ENCODE measurements at places on chromosomes 1 and 21.

GRCh38 chr1:78619032-78619431 lies 1.2 kb upstream of the IFI44L start:
- no peak for DNase-seq

DNA sequence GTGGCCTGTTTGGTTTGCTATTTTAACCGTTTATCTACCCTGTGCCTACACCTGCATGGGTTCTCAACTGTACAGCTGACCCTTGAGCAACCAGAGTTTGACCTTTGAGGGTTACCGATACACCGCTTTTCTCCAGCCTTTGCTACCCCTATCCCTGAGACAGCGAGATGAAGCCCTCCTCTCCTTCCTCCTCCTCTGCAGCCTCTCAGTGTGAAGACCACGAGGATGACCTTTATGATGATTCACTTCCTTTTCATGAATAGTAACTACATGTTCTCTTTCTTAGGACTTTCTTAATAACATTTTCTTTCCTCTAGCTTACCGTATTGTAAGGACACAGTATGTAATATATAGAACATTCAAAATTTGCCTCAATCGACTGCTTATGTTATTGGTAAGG lies 14.5 kb upstream of the RNF187 start:
- DNase-seq = peak; percentile 53

DNA sequence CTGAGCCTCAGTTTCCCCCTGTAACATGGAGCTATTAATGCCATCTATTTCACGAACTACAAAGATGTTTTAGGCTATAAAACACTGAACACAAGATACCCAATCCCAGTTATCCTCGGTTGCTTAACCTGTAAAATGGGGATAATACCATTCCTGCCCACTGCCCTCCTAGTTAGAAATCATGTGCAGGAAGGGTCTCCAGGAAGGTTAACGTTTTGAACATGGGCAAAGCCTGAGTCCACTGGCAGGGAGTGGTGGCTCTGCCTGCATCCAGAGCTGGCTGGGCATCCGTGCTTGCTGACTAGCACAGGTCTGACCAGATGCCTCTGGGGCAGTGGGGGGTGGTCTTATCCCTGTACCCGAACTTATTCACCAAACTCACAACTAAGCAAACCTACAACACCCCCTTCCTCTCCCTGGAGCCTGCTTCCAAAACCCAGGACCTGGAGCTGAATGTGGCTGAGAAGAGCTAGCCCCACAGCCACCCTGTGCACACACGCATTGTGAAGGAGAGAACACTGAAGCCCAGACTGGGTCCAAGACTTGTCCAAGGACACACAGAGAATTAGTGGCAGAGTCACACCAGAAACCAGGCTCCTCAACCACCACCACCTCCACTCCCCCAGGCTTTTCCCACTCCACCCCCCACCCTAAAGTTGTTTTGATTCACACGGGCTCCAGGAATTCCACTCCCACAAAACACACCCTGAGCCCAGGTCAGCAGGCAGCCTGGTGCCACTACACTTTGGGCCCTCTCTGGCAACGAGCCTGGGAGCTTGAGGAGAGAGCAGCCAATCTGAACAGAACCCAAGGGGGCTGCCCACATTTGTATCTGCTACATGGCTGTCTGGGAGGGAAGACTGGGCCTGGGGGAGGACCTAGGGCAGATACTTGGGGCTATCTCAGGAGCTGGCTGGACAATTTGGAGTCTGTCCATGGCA lies 1.6 kb downstream of the E2F2 start:
- DNase-seq = no peak

GRCh38 chr21:34336245-34336644 lies 27.6 kb upstream of the KCNE2 start:
- peak; percentile 11 for DNase-seq

DNA sequence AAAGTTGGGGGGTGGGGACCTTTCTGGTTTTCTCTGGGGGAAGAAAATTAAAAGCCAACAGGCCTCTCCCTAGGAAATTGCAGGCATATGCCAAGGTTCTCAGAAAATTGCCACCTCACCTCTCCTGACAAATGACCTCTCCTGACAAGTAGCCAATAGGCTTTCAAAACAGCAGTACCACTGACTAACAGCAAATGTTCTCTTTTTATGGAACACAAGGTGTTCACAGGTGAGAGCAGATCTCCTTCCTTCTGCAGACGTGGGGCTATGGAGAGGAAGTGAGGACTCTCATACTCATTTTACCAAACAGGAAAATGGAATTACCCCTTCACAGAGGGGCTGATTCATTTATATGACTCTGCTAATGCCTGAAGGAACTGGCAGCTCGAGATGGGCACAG lies 32.7 kb upstream of the SUCO start:
- no peak for DNase-seq

DNA sequence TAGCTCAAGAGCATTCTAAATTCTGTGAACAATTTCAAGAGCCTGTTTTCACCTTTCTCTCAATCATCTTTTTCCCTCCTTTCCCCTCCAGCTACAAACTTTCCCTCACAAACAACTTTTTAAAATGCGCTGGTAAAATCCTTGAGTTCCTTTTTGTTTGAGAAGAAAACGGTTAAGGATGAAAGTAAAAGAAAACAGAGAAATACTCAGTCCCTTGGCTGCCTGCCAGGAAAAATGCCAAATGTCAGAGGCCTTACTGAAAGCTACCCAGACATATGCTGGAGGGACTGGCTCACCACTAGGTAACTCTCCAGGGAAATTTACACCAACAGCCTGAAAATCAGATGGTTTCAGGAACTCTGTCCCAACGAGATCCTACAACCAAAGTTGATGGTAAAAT lies 11.0 kb upstream of the SERBP1 start:
- peak; percentile 43 for DNase-seq

DNA sequence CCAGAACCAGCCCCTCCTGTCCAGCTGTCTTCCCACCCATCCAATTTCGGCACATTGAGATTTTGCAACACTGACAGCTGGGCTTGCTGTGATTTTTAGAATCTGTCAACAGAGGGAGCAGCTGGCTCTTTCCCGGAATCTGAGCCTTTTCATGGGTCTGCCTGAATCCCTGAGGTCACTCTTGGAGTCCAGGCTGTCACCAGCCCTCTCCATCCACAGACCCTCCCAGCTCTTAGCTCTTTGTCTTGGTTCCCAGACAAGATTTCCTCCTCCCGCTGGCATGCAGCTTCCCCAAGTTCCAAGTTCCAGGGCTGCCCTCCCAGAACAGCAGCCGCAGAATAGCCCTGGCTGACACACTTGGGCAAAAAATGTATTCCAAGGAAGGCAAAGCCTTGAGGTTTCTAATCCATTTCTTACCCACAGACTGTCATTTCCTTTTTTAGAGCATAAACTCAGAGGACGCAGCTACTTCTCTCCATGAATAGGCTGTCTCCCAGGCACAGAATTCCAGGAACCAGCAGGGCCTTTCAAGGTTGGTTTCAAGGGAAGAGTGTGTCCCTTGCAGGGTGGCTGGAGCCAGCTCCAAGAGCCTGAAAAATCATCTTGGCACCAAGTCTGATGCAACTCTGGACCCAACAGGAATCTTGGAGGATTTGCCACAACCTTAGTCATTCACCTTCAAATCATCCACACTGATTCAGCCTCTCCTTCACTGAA lies 7.1 kb upstream of the TMEM61 start:
- peak; percentile 12 for DNase-seq

DNA sequence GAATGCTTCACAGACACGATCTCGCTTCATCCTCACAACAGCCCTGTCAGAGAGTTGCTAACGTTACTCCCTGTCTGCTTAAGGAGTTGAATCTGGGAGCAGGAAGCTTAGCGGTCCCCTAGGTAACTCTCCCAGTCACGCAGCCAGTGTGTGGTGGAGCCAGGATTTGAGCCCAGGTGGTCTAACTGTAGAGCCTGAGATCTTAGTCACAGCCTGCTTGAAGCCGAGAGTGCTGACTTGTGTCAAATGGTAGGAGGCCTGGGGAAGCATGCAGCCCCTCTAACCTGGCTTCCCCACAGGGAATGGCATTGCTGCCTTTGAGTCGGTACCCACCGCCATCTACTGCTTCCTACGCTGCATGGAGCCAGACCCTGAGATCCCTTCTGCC lies 4.1 kb downstream of the ADPRS start:
- no peak for DNase-seq

DNA sequence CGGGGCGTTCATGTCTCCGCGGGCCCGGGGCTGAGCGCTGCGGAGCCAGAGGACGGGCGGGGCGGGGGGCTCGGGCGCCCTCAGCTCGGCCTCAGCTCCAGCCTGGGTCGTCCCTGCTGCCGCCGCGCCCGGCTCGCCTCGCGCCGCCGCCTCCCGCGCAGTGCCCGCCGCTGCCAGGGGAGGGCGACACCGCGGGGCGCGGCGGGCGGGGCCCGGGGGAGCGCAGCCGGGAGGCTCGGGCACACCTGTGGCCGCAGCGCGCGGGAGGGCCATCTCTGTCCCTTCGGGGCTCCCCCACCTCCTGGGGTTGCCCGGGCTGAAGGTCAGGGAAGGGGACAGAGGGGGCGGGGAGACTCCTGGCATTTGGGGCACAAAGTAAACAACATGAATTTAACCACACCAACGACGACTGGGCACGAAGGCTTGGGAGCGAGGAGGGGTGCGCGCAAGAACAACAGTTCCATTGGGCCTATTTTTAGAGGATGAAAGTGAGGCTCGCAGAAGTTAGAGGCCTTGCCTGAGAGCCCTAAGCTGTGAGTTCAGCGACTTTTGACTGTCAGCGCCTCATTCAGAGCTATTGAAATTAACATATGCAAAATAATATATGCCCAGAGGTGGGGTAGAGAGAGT lies at the start of gene FAM131C:
Gene FAM131C, minus strand, starts transcription at position 162 of the 630 bp plus-strand sequence. CDS start 209 bp downstream, outside the sequence.
- no peak for DNase-seq

DNA sequence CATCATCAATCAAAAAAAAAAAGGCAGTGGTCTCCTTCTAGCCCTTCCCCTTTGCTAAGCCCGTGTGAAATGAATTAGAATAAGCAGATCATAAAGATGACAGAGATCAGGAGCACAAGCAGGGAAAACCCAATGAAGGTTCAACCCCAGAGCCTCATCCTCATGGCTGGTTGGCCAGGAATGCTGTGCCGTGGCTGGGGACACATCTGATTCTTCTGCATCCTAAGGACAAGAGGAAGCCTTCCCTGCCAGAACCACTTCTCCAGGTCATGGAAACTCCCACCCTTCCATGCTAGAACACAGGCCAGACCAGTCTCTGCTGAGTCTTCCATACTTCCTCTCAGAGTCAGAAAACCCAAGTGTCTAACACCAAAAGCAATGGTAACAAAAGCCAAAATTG lies 81.1 kb downstream of the CSMD2 start:
- no peak for DNase-seq

Measured in dermis microvascular lymphatic vessel endothelial cell (primary cell).